Sigmoid colon (tissue), 7 donors: ENCODE measurements at places on chromosomes 5 and 9. TPM values are rescaled to one million over a fixed set of nuclear protein-coding genes. Genes with fewer than 3 reads are reported as not detected.

DNA sequence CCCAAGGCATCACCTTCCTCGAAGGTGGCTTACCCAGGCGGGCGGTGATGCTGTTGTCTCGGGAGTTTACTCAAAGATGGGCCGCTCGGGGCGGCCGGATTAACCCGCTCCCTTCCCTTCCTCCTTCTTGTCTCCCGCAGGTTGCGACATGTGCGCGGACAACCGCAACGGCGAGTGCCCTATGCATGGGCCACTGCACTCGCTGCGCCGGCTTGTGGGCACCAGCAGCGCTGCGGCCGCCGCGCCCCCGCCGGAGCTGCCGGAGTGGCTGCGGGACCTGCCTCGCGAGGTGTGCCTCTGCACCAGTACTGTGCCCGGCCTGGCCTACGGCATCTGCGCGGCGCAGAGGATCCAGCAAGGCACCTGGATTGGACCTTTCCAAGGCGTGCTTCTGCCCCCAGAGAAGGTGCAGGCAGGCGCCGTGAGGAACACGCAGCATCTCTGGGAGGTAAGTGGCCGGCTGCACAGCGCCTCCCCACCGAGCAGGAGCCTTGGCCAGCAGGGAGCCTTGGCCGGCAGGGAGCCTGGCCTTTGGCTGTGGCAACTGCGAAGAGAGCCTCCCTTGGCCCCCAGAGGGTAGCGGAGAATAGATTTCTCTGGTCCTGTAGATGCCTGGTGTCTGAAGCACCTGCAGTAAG, 10.6 kb downstream of the PRDM6 start:
- DNase-seq, result no peak

The DPP7 gene
- total RNA-seq, result 91.3 TPM

DNA sequence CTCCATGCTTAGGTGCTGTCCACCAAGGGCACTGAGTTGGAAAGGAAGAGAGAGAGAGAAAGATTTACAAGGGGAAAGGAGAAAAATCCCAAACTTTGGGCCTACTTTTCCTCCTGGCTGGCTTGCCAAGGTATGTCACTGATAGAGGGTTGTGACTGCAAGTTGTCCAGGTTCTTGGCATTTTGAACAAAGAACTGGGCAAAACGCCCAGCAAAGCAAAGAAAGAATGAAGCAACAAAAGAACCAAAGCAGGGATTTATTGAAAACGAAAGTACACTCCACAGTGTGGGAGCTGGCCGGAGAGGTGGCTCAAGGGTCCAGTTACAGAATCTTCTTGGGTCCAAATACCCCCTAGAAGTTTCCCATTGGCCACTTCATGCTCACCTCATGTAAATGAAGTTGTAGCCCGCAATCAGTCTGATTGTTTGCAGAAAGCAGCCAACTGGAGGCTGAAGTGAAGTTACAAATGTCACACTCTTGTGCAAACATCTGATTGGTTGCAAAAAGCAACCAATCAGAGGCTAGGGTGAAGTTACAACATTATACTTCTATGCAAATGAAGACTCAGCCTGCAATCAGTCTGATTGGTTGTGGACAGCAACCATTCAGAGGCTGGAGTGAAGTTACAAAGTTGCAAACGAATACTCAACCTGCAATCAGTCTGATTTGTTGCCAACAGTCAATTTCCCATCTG, 263.5 kb downstream of the YTHDC2 start:
- no peak for DNase-seq

DNA sequence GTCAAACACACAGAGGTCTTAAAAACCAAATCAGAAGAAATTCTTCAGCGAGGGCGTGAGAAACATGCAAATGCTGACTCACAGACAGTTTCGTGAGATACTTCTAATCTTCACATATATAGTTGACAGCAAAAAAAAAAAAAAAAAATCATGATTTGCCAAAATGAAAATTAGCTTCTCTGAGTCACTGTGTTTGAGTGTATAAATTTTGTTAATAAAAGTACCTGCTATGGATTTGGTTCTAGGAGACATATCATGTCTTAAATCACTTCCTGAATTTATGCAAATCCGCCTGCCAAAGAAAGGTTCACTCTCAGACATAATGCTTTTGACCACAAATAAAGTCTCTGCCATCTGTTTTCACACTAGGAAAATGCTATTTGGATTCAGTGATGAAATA, 114.3 kb downstream of the SLC1A3 start:
- no peak for DNase-seq

GRCh38 chr5:131513780-131514179, 121.2 kb downstream of the RAPGEF6 start:
- no peak for DNase-seq

The GRM6 gene
- total RNA-seq, result not detected

The GCNT1 gene
- total RNA-seq, result 10.0 TPM

The PCDHB14 gene
- total RNA-seq, result 6.3 TPM

DNA sequence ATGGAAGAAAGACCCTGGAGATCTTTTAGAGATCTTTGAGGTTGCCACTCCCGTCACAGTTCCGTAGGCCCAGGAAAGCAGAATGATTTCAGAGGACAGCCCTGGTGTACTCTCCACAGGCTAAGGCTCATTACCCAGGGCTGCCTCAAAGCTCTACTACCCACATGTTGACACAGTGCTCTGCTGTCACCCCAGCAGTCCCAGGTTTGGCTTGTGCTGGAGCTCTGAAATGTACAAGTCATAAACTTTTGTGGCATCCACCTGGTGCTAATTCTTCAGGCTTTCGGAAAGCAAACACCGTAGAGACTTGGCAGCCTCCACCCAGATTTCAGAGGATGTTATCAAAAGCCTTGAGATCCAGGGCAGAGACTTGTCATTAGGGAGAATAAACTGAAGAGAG, 136.5 kb downstream of the MTRR start:
- no peak for DNase-seq

The IFNA13 gene
- total RNA-seq, result not detected

- DNase-seq, result no peak
Measured at GRCh38 chr5:96839071-96839592, 31.4 kb upstream of the ERAP1 start.

The ECM2 gene
- total RNA-seq, result 7.5 TPM

The PAEP gene
- total RNA-seq, result not detected

The EMB gene
- total RNA-seq, result 10.0 TPM

The IRX4 gene
- total RNA-seq, result not detected

The C9orf50 gene
- not detected for total RNA-seq

The KCNN2 gene
- total RNA-seq, result 5.3 TPM

The LCN1 gene
- not detected for total RNA-seq

GRCh38 chr9:124934290-124934689, 6.6 kb downstream of the GOLGA1 start:
- DNase-seq, result no peak

GRCh38 chr5:178291969-178292825, 59.6 kb upstream of the PHYKPL start:
- DNase-seq, result peak; percentile 36

DNA sequence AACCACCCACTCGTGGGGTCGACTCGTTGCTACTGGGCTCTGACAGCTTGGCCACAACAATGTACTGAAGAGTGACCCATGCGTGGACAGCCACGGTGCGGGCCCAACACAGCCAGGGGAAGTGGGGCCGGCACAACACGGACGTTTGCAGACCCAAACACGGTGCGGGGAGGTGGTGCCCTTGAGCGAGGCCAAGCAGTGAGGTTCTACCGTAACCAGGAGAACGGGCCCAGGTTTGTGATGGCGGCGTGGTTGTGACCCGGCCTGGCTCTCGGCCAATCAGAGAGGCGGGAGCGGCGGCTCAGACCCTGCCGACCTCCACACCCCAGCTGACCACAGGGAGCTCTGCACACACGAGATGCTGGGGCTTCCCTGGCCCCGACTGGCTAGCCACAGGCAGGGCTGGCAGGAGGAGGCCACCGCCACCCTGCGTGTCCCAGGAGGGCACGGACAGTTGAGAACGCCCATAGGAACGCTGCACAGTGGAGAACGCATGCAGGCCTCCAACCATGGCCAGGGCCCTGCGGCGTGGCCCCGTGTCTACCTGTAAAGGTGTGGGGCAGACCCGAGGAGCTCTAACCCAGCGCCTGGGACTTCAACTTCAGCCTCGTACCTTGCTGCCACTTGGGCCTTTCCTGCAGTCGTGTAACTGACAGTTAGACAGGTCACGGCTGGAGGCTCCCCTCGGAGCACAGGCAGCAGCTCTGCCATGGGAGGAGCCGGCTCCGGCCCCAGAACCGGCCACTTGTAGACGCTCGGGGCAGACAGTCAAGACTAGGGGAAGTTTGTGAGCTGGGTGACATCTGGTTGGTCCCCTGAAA, 13.7 kb downstream of the BRD3 start:
- DNase-seq, result peak; percentile 63

- no peak for DNase-seq
Measured at GRCh38 chr9:23123048-23123632, 676.5 kb downstream of the DMRTA1 start.

- no peak for DNase-seq
Measured at GRCh38 chr9:90457386-90458190, 185.0 kb downstream of the DIRAS2 start.

DNA sequence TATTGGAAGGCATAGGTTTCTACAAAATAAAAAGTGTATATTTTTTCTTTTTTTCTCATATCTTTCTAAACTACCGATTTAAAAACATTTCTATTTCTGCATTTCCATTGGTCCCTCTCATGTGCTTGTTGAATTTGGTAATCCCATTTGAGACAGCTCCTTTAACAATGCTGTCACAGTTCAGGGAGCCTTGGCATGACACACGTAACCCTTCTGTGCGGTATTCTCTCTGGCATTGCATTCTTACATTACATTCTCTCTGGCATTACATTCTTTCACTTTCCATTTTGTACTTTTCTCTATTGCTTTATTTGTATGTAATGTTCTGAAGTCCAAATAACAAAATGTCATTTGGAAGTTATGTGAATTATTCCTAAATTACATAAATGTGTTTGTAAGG, 150.7 kb upstream of the RASGRF2 start:
- no peak for DNase-seq

GRCh38 chr5:149434162-149435014, 55.3 kb upstream of the IL17B start:
- DNase-seq, result peak; percentile 90

DNA sequence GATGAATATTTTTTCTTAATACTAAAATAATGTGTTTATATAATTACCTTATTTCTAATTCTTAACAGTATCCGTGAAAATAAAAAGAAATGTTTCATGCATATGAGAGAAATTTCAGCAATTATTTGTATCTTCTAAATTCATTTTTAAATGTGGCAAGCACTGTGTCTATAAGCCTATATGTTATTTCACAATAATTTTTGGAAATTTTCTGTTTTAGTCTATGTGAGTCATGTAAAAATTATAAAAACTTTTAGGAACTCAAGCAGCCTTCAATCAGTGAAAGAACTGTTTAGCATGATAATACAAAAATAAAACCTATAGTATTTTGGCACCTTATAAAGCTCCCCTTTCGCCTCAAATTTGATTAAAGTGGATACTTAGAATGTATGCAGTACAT, 96.8 kb downstream of the ZCCHC7 start:
- DNase-seq, result no peak

GRCh38 chr5:162068412-162068811, 839 bp downstream of the GABRG2 start:
- DNase-seq, result no peak

The BARHL1 gene
- not detected for total RNA-seq

The CENPP gene
- total RNA-seq, result 11.9 TPM

The CD72 gene
- 1.2 TPM for total RNA-seq

The PPP2R2B gene
- total RNA-seq, result 14.4 TPM

GRCh38 chr5:167945542-167946384, 345.7 kb upstream of the WWC1 start:
- no peak for DNase-seq

DNA sequence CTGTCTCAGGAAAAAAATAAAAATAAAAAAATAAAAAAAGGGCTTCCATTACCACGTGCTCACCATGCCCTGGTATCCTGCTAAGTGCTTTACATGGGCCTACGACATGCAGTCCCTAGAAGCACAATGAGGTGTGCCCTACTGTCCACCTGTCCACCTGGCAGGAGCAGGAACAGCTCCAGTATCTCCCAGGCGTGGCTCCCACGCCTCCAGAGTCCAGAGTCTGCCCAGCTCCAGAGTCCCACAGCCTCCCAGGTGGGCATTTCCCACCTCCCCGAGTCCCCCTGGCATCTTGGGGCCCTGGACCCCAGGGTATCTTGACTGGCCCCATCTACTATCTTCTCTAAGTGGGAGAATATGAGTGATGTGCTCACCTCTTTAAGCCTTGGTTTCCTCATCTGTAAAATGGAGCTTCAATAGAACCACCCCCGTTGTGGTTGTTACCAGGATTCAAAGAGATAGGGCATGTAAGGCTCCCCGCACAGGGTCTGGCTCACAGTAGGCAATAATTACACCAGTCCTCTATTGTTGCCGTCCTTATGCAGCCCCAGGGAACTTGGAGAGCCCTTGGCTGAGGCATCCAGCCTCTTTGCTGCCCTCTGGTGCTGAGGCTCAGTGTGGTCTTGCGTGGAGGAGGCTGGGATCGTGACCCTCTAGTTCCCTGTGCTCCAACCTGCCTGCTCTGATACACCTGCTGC, 8.9 kb downstream of the CXCL14 start:
- DNase-seq, result no peak

- DNase-seq, result no peak
Measured at GRCh38 chr5:16593013-16593412, 23.8 kb downstream of the RETREG1 start.

- peak; percentile 96 for DNase-seq
Measured at GRCh38 chr9:129175825-129176633, 2.0 kb downstream of the IER5L start.

DNA sequence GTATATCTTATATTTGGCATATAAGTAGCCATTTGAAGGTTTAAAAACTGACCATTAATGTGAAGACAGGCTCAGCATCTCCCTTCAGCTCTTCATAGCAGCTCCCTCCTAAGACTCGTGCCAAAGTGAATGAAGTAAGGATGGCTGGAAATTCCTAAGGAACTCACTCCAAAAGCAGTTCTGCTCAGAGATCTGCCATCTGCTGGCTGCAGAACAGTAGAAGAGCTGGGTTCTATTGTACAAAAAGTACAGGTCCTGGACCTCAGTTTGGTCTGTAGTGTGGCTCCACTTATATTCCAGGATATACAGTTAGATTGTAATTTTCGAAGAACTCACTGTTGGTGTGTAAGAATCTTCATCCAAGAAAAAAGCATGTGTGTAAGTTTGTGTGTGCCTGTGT, 104.9 kb upstream of the RUSC2 start:
- DNase-seq, result no peak

- no peak for DNase-seq
Measured at GRCh38 chr5:119397518-119398380, 41.9 kb downstream of the TNFAIP8 start.

DNA sequence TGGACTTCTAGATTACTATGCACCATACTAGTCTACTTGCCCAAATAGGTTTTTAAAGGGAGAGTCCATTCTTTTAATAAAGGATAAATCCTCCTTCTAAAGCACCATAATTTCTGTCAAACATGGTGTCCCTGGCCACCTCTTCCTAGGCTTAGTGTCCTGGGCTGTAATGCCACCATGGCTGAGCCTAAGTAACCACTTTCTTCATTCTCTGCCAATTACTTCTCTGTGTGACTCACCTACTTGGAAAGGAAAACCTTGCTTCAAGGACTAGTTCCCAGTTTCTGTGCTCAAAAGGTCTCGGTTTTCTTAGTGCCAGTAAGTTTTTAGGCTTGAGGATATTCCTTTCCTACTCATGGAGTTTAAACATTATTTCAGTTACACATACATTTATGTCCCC, 273.4 kb downstream of the DENND1A start:
- no peak for DNase-seq

- DNase-seq, result no peak
Measured at GRCh38 chr5:54643685-54644106, 126.1 kb downstream of the SNX18 start.

The HAVCR2 gene
- 6.8 TPM for total RNA-seq
